ENCODE measurements at places on chromosomes 12 and 14.
A peak's percentile ranks its signal among the peaks of the same experiment; 100 is the strongest.

DNA sequence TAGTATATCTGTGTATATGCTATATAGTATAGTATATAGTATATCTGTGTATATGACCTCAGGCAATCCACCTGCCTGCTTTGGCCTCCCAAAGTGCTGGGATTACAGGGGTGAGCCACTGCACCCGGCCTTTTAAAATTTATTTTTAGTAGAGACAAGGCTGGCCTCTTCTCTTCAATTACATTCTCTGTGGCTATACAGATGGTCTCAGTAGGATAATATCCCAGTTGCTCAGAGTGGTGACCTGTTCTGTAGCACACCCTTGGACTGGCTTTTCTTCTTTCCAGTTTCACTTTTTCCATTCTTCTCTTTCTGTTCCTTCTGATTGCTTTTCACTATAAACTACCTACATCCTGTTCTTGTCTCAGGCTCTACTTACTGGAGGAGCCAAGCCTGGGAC lies 3.1 kb upstream of the NFATC4 start:
- DNase-seq: no peak

DNA sequence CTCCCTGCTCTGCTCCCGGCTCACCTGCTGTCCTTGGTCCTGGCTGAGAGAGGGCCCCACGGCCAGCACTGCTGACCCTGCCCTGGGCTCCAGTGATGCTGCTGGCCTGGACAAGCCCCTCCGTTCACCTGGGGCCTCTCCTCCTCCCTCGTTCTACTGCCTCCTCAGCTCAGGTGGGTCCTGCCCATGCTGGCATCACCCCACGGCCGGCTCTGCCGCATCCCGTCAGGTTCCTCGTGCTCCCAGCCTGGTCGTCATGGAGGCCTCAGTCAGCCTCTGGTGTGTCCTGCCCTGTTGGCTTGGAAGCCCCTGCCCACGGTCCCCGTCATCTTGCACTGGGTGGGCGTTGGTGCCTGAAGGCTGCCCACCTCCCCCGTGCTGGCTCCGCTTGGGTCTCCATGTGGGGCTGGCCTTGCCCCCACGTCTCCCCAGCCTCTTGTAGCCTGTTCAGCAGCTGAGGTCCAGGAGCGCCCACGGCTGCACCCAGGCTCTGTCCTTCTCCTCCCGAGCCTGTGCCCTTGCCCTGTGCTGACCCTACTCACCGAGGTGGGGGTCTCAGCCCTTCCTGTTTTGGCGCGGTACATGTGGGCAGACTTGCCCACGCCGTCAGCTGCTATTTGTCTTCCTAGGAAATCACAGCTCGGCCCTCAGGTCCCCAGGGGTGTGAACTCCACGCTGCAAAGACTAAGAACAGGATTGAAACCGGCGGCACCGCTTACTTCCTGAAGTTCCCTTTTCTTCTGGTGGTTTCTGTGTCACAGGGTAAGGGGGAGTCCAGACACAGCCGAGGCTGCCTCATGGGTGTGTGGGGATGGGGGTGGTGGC lies 121.6 kb downstream of the TMEM121 start:
- no peak for DNase-seq

DNA sequence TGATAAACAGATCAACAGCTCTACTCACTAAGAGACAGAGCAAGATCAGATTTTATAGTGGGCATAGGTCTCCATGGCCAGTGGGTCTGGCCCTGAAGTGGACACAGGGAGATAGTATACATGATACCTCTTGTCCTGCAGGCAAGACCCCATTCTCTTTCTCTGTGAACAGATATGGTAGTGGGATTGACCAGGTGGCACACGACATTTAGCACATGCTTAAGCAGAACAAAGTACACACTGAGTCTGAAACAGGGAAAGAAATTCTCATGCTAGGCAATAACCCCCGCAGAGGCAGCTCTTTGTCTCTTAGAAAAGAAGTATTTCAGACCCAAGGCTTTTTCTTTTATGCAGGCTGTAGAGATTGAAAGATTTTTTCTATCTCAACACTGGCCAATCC lies 1331.2 kb downstream of the FSCB start:
- DNase-seq: no peak

- no peak for DNase-seq
Observed at GRCh38 chr14:35366521-35366976, 38.0 kb downstream of the NFKBIA start.

DNA sequence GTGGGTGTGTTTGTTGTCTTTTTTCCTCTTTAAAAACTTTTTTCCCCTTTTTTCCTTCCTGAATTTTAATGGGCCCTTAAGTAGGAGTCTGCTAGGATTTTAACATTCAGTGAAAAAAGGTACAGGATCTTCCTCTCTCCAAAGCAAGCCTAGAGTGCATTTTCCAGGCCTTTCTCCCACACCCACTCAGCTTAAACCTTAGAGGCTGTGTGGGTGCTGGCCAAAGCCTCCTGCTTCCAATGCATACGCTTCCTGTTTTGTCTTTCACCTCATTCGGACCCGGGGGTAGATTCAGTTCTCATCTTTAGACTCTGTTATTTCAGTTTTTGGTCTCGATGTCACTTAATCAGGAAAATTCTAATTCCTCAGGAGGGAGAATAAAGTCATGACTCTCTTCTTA lies 51.2 kb downstream of the TMEM30B start:
- DNase-seq: peak; percentile 63
